ENCODE measurements at places on chromosomes 1 and 21.

DNA sequence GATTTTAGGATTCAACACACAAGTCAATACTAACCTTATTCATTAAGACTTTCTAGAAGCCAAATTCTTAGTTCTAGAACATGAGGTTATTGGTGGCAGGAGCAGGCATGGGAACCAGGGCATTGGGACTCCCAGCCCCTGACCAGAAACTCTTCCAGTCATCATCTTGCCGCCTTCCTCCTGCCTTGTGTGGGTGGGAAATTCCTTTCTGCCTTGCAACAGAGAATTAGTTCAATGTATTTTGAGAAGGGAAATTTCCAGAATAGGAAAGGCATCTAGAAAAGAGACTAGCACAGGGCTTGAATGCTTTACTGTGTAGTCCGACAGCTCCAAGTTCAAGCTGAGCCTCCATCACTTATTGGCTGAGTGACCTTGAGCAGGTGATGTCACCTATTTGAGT lies 8.7 kb downstream of the GRHL3 start:
- DNase-seq = no peak

DNA sequence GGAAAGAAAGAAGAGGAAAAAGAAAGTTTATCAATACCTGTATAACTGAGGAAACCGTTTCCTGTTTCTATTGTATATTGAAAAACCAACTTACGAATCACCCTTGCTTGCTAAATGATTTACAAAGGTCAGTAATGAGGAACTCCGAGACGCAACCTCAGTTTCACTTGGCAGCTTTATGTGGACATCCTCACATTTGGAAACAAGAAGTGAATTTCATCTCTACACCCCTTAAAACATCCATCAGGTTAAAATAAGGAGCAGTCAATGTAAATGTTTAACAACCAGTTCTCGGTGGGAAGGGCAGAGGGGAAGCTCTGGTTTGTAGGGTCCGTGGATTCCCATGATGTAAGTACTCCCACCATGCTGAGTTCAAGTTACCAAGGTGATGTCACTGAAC lies 481.7 kb upstream of the RUNX1 start:
- peak; percentile 11 for DNase-seq

DNA sequence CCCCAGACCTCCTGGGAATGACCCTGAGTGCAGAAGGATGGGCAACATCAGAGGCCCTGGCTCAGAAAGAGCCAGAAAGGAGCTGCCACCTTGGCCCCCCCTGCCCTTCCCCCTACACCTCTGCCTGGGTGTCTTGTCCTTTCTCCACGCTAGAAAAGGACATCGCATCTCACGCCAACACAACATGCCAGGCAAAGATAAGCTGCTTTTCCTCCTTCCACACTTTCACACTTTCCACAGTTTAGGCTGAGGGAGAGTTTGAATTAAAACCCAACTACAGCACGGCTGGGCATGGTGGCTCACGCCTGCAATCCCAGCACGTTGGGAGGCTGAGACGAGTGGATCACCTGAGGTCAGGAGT lies 109.5 kb downstream of the SPSB1 start:
- no peak for DNase-seq

GRCh38 chr21:19535356-19535755 lies 1131.8 kb upstream of the TMPRSS15 start:
- no peak for DNase-seq

DNA sequence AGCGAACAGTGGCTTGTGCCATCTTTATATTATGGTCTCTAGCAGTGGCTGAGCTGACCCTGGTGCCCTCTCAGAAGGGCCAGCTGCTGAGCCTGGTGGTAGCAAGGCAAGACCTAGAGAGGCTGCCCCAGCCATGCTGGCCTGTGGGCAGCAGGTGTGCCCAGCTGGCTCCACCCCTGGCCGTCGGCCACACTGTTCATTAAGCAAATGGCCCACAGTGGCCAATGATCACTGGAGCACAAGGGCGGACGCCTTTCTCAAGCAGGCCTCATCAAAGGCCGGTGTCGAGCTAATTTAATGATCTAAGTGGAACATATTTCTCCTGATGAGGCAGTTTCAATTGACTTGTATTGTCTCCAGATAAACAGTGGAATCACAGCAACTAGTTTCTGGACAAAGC lies 89.4 kb downstream of the GRIK3 start:
- DNase-seq = no peak

DNA sequence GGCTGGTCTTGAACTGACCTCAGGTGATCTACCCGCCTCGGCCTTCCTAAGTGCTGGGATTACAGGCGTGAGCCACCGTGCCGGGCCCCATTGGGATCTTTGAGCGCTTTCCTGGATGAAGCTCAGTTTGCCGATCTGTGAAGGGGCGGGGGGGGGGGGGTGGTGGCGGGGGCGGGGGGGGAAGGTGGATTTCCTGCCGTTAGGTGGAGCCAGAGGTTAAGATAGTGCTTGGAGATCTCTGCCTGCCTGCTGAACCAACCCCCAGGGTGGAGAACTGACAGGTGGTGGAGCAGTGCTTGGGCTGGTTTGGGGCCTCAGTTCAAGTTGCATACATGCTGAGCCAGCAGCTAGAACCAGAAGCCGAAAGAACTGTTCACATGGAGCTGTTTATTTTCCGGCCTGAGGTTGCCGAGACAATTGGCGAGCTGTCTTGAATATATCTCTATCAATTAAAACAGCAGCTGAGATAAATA lies 1.7 kb downstream of the TMCC2 start:
- peak; percentile 81 for DNase-seq

DNA sequence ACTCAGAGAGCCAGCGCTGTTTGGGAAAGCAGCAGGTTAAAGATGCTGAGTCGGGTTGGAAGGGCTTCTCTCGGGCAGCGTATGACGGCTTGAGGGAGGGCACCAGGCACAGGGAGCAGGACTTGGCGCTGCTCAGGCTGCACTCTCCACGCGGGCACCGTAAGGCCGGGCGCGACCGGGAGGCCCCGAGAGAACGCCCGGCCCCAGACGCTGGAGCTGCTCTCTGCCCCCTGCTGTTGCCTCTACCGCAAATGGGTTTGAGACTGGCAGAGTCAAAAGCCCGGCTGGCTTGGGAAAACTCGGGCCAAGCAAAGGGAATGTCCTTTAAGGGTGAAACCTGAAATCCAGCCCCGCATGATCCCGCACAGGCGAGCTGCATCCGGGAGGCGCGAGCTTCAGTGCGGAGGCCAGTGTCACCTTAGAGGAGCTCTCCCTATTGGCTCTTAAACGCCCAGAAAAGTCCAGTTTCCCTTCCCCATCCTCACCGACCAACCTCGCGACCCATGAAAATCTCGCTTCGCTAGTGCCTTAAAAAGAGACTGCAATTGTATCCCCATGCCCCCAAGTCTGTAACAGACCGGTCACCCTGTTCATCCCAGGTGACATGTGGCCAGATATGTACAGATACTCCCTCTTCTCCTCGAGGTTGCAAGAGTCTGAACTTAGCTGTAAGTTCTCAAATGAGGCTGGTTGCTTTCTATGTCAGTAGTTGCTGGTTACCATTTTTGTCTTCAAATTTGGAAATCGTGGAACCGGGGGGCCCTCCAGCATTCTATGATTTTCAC lies 1.1 kb downstream of the PRRX1 start:
- peak; percentile 51 for DNase-seq

DNA sequence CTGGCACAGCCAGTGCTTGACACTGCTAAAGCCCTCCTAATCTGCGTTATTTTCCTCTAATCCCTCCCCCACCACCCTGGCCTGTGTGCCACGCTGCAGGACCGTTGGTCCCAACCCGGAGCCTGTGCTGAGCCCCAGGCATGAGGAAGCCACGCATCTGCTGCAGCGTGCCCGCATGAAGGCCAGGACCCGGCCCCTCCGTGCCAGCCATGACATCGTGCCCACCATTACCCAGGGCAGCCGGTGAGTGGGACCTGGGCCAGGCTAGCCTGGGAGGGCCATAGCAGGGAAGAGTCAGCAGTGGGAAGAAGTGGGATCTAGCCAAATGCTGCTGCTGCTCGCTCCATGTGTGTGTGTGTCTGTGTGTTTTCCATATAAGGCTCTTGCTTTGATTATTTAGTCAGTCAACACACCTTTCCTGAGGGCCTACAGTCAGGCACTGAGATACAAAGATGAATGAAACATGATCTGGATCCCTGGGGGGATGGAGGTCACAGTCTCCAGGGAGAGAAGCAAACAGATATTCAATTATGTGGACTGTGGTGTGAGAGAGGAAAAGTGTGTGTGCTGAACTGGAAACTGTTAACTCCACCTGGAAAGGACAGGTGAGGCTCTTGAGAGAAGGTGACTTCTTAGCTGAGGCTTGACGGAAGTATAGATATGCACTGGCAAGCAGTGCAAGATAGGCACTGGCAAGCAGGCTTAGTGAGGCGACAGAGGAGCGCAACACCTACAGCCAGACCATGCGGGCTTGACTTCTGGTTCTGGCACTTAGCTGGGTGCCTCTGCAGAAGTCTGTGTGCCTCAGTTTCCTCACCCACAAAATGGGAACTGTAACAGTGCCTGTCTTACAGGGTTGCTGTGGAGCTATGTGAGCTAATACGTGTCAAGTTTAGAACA lies 15.9 kb downstream of the KIAA1614 start:
- no peak for DNase-seq

DNA sequence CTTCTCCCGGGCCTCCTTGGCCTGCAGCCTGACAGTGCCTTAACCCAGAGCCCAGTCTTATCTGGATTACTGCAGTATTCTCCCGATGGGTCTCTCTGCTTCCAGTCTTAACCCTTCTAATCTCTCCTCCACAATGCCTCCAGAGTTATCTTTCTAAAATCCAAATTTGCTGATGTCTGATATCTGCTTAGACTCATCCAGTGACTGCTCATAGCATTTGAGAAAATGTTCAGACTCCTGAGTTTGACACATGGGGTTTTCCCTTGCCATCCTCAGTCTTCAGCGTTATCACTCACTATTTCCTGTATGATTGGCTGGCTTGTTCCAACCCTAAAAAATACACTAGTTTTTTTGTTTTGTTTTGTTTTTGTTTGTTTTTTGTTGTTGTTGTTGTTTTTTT lies 102.0 kb downstream of the FMN2 start:
- no peak for DNase-seq

- no peak for DNase-seq
These were observed 357.0 kb downstream of the GPATCH2 start for GRCh38 chr1:217273866-217274265.

- DNase-seq = no peak
These were observed 17.4 kb upstream of the GNG12 start for GRCh38 chr1:67850611-67851075.

GRCh38 chr1:167819849-167820683 lies 93.9 kb downstream of the ADCY10 start:
- peak; percentile 53 for DNase-seq

DNA sequence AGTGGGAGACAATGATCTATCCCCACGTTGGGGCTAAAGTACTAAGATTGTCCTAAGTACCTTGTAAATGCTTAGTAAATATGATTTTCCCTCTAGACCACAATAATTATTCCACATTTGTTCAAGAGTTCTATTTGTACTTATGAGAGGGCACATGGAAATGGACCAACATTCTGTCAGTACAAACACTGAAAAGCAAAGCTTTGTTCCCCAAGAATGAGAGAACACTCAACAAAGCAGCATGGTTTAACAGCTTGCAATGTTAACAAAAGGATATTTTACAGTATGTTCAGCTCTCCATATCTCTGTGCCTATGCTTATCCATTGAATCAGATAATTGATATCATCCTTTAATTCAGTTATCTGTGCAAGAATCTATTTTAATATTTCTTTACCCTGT lies 35.4 kb downstream of the RBM11 start:
- DNase-seq = peak; percentile 16

GRCh38 chr1:12184008-12184681 lies 17.4 kb downstream of the TNFRSF1B start:
- peak; percentile 48 for DNase-seq

DNA sequence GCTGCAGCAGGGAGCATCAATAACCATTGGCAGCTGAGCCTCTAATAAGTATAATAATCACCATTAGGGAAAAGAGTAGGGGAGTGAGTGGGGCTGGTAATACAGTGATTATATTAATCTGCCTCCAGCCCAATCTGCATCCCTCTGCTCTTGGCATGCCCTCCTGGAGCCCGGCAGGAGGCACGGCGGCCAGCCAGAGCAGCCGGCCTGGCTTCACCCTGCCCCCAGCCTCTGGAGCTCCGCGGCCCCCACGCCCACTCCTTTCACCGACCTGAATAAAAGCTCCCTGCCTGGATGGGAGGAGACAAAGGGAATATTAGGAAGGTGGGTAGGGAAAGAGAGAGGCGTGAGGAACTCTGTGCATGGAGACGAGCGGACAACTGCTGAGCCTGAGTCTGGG lies 28.3 kb downstream of the OPTC start:
- no peak for DNase-seq

DNA sequence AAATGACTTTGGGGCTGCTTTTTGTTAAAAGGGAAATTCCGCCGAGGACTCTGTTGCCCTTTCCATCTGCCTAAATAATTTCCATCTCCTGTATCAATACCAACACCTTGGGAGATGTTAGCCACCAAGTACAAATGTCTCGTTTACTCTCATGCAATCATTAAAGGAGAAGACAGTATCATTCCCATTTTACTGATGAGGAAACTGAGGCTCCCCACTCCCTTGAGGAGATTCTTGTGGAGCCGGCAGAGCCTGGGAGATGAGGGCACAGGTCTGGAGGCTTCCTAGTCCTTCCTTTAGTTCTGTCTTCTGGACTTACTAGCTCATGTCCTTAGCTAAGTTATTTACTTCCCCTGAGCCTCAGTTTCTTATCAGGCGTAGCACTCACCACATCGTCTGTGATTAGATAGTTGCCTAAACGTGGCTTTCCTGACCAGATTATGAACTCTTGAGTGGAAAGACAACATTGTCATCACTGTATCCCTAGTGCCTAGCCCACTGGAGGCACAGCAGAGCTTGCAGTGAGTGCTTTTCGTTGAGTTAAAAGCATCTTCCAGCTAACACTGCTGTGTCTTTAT lies 81.6 kb downstream of the ADSS2 start:
- DNase-seq = no peak
